ENCODE measurements at places on chromosomes 4 and X.

- no peak for DNase-seq
Measured at GRCh38 chrX:38558686-38559085, 2.7 kb upstream of the TSPAN7 start.

GRCh38 chrX:261167-261918 is 19.8 kb upstream of the PLCXD1 start:
- DNase-seq: no peak

DNA sequence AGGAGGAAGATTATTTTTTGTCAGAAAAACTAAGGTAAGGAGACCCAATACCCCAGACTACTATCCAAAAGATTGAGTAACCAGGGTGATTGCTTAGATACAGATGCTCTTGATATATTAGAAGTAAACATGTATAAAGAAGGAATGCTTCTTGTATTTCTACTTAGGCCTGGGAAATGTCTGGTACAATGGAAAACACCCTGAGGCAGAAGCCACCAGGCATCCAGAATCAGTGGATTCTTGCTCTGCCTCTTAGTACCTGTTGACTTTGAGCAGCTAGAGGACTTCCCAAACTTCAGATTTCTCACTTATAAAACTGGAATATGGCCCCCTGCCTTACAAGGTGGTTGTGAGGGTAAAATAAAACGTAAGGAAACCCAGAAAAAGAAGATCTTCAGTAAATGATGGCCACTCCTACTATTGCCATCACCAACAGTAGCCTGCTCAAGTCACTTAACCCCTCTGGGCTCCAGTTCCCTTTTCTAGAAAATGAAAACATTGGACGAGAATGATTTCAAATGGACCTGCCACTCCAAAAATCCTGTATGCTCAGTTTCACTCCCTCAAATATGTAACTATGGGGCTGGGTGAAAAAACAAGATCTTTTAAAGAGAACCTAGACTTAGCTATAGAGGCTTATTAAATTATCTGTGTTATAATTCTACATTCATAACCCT is 56.6 kb downstream of the AMELX start:
- DNase-seq: no peak

GRCh38 chr4:163161536-163162205 is 5.0 kb downstream of the NAF1 start:
- DNase-seq: no peak

DNA sequence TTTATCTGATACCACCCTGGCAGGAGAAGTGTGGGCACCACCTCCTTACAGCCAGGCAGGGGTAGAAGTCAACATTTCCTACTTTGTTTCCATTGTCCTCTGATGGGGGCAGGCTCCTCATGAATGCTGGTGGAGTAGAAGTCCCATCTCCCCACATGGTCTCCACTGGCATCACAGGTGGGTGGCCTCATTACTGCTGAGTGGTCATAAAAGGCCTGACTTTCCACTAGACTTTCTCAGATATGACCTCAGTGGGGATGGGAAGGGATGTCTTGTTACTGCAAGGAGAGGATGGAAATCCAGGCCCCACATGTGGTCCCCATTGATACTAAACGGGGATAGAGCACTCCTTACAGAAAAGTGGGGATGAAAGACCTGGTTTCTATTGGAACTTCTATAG is 18.6 kb upstream of the BMP2K start:
- no peak for DNase-seq

DNA sequence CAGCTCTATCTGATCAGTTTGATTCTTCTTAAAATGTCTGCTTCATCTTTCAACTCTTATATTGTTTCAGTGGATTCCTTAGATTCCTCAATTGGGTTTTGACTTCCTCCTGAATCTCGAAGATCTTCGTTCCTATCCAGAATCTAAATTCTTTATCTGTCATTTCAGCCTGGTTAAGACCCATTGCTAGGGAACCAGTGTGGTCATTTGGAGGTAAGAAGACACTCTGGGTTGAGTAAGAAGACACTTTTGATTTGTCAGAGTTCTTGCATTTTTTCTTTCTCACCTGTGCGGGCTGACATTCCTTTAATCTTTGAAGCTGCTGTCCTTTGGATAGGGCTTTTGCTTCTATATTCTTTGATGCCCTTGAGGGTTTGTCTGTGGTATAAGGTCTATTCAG is 291.9 kb downstream of the SLC7A11 start:
- no peak for DNase-seq

DNA sequence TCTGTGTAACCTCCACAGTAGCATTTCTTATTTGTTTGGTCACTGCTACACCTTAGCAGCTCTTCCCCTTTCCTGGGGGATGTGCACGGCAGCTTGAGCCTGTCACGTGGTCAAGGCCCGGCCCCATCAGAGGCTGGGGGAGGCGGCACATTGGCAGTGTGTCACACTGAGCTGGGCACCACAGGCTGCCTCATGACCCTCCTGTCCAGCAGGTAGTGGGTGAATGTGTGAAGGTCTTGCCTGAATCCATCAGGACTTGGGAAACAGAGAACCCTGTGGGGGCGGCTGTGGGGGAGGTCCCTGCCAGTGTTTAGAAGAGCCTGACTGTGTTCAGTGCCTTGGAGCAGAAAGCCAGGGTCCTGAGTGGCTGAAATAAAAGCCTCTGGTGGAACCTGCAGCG is 33.2 kb downstream of the WFS1 start:
- DNase-seq: no peak

DNA sequence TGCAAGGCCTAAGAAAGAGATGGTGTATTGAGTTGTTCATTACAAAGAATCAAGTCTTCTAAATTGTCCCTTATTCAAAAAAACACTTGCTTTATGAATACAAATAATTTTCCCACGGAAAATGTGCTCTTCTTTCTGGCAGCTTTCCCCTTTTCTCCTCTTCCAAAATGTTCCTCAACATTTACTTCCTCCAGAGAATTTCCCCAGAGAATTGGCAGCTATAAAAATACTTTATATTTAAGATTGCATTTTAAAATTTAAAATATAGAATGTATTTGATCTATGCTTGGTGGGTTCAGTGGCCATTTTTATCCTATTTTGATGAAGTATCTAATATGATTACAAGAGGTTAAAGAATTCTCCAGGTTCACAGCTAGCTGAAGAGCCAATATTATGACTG is 521.0 kb downstream of the IQCM start:
- DNase-seq: no peak

GRCh38 chr4:62644372-62644771 is 1444.2 kb downstream of the ADGRL3 start:
- peak; percentile 60 for DNase-seq

DNA sequence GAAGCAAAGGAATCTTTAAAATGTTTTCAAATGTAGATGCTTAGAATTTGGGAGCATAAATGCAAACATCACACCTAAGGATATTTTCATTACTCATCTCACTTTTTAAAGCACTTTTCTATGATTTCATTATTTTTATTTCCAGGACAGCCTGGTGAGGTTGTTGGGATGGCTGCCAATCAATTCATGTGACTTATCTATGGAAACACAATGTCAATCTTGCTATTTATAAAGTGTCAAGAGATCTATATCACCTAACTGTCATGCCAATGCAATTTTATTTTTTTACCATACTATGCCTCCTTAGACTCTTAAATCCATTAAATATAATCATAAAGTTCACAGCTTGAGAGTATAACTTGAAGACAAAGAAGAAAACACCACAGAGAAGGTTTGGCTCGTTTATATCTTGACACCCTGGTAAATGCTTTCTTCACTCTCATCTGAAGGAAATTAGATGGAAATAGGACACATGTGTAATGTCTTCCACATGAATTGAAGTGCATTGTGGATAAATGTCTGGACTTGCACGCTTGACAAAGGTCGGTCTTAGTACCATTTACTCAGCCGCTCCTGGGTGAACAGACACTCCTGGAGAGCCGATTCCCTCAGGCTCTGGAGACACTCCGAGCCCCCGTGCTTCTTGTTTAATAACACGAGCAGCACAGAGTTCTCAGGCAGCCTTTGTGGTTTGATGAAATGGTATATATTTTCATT is 425.7 kb upstream of the FAT1 start:
- no peak for DNase-seq

DNA sequence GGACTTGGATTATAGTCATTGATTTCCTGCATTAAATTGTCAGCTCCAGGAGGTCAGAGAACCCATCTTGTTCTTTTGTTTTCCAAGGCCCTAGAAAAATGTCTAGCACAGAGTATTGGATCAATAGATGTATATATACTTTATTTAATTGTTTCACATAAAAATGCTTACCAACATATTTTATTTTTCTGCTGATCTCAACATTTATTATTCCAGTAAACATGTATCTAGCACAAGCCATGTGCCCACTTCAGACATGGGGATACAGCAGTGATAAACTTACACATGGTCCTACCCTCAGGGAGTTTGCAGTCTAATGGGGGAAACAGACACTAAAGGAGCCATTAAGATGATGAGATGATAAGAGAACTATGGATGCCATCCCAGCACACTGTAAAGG is 49.1 kb upstream of the TBC1D9 start:
- DNase-seq: no peak

DNA sequence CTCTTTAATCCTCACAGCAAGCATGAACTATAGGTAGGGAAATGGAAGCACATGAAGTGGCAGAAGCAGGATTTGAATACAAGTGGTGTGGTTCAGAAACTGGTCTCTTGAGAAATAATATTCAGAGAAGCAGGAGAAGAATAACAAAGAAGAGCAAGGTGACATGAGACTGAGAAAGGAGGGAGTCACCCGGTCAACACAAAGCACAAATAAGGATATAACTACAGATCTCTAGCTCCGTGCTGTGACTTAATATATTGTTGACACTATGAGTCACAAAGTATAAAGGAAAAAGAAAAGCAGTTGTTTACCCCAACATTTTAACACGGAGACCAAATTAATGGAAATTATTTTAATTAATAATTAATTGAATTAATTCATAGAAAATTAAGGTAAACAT is 204.5 kb downstream of the CPE start:
- no peak for DNase-seq

Measured in NCI-H69 (cell line).